ENCODE measurements at places on chromosomes 3 and 15.

DNA sequence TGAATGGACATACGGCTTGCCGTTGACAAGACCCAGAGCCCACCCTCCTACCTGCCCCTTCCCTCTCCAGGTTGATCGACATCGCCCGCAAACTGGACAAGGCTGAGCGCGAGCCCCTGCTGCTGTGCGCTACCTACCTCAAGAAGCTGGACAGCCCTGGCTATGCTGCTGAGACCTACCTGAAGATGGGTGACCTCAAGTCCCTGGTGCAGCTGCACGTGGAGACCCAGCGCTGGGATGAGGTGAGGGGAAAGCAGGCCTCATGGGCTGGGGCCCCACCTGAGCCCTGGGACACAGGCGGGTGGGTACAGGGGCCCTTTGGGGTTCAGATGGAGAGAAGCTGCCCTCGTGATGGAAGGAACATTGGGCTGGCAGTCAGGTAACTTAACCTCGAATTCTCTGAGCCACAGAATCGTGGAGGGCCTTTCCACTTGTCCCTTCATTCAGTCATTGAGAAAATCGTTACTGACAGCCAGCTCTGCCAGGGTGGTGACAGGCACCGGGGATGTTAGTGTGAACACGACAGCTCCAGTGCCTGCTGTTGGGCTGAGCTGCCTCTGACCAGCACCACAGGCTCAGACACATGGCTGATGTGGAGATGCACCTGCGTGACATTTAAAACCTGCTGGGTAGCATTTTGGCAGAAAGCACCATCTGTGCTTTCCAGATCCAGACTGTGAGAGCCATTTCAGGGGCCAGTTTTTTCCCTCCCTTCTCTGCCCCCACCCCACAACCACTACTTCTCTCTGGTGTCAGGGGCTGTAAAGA, 25.6 kb upstream of the RHO start:
- DNase-seq: no peak

- DNase-seq: no peak
These were observed 1045.5 kb upstream of the NR2F2 start for GRCh38 chr15:95284933-95285421.

- DNase-seq: no peak
These were observed 45.3 kb downstream of the OSTN start for GRCh38 chr3:191244242-191244867.

- DNase-seq: no peak
These were observed 43.1 kb downstream of the PEAK1 start for GRCh38 chr15:77376770-77377169.

GRCh38 chr3:101611023-101611422, 37.0 kb downstream of the PCNP start:
- no peak for DNase-seq

All from stimulated activated CD8-positive, alpha-beta memory T cell treated with anti-CD3 and anti-CD28 coated beads, Interleukin-15, amount 100 ng/mL, for 4 hours (primary cell).